Germinal center (tissue), 1 donor: ENCODE measurements at places on chromosomes 1 and 21.

GRCh38 chr1:155195201-155196102 is 12.2 kb downstream of the THBS3 start:
- DNase-seq = no peak

DNA sequence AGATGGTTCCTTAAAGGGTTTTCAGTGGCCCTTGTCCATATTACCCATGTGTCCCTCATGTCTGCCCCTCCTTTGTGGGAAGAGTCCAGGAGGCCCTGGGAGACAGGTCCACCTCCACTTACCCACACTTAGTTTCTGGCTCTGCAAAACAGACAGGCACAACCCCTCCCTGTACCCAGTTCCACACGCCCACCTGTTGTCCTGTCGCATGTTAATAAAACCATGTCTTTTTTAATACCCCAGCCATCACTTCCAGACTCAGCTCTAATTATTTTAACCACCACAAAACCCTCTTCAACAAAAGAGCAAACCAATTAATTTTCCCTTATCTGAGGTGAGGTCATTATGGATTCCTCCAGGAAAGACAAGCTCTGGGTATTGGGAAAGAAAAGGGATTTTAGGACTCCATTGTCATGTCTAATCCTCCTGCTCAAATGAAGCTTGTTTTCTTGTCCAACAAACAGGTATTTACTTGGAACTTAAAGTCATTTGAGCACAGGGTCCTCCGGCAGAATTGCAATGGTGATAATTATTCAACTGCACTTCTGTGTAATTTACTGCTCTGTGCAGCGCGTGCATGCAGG is 68.9 kb downstream of the CCDC185 start:
- no peak for DNase-seq

- DNase-seq = peak; percentile 48
Observed at GRCh38 chr1:201540846-201541735, 2.2 kb downstream of the NAV1 start.

GRCh38 chr1:62790716-62791115 is 6.8 kb downstream of the ATG4C start:
- DNase-seq = no peak

DNA sequence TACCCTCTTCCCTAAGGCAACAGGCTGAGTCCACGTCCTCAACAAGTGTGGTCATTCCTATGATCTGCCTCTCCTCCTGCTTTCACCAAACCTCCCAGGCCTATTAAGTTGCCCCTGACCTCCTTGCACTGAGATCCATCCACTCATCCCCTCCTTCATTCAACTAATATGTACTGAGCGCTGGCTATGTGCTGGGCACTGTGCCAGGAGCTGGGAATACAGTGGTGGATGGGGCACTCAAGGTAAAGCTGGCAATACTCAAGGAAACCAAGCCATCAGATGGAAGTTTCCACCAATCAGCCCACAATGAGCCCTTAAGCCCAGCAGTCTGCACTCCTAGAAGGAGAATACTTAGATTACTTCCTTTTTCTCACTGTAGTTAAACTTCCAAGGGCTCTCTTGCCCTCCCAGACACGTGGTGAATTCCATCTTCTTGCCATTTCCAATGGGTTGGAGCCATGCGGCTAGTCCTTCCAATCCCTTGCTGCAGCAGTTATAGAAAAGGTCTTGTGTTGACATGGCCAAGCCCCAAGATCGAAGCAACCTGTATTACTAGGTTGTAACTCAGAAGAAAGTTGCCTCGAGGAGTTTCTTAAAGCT is 279.9 kb upstream of the RUNX1 start:
- DNase-seq = no peak

DNA sequence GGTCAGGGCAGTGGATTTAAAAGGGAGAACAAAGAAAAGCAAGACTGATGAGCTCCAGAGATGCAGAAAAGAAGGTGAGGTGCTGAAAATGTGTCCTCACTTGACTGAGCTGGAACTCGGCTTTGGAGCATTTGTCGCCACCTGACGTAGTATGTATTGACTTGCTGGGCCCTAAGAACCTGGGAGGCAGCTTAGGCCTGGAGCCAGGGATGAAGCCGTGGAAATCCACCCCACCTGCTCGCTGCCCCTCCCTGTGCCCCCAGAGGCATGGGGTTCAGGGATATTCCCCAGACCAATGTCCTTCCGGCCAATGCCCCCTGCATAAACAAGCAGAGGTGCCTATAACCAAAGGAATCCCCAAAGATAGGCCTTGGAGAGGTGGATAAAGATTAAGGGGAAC is 14.3 kb downstream of the MRAP start:
- no peak for DNase-seq

DNA sequence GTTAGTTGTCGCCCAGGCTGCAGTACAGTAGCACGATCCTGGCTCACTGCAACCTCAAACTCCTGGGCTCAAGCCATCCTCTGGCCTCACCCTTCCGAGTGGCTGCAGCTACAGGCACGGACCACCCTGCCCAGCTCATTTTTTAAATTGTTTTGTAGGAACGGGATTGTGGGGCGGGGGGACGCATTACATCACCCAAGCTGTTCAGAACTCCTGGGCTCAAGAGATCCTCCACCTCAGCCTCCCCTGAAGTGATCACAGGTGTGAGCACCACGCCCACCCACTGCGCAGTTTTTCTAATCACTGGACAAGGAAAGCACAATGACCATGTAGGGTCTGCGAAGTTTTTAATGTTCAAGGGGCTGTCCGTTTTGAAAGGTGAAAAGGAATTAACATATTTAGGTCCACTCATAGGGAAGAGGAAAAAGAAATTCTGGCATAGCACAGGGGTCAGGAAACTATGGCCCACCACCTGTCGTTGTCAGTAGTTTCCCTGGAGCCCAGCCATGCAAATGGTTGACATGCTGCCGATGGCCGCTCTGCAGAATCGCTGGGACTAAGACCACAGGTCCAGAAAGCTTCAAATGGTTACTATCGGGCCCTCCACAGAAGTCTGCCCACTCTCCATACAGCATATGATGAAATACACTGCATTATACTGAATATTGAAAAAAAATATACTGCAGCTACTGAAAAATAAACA is 26.0 kb downstream of the SETD4 start:
- no peak for DNase-seq

GRCh38 chr1:12436817-12437599 is 181.0 kb downstream of the DHRS3 start:
- no peak for DNase-seq

- DNase-seq = no peak
Observed at GRCh38 chr1:76613886-76614285, 253.4 kb upstream of the ST6GALNAC5 start.

- DNase-seq = no peak
Observed at GRCh38 chr1:106290805-106291501, 765.5 kb upstream of the PRMT6 start.

- DNase-seq = no peak
Observed at GRCh38 chr1:185281245-185281644, 35.8 kb downstream of the IVNS1ABP start.

DNA sequence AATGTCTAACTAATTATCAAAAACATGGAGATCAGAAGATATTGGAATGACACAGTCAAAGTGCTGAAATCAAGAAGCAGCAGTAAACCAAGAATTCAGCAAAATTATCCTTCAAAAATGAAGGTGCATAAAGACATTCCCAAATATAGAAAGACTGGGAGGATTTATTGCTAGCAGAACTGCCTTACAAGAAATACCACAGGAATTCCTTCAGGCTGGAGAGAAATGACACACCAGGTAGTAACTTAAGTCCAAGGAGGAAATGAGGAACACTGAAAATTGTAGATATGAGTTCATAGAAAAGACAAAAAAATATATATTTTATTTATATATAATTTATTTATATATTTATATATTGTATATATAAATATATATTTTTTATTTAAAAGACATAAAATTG is 217.2 kb downstream of the RPS6KC1 start:
- DNase-seq = no peak

GRCh38 chr1:106613861-106614260 is 442.6 kb upstream of the PRMT6 start:
- no peak for DNase-seq

GRCh38 chr1:200453553-200453905 is 43.7 kb upstream of the ZNF281 start:
- DNase-seq = no peak

DNA sequence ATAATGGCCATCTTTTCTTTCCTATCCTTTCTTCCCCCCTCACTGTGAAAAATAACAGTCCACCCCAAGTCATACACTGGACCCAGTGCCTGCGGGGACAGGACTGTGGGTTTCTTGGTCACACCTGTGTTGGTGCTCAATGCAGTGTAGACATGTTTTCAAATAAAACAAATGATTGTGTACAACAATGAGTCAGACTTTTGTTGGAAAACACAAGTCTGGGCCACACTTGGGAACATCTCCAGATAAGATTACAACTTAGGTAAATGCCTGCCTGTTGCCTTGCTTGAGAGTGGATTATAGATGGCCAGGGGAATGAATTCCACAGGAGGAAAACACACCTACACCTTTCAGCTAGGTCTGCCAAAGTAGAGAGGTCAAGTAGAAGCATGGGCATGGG is 34.1 kb downstream of the PDPN start:
- no peak for DNase-seq

GRCh38 chr1:209389258-209389657 is 194.3 kb upstream of the CAMK1G start:
- no peak for DNase-seq

GRCh38 chr1:158020259-158020885 is 26.9 kb downstream of the KIRREL1 start:
- no peak for DNase-seq

DNA sequence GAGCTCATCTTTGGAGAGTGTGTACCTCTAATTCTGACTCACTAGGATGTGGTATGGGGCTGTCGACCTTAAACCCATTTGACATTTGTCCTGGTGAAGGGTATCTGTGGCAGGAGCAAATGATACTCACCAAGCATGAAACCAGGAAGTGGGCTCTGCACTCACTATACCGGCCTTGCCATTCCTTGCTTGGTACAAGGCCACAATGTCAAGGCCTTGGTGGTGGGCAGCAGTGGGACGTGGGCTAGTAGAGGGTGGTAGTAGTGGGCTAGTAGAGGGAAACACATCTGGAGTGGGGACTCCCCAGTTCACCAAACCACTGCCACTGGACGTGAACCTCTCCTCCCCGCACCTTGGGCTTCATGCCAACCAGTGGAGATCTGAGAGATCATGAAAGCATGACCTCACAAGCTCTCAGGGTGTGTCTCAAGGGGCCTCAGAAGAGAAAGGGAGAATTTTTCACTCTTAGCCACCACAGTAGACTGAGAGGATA is 11.5 kb downstream of the TNFSF4 start:
- DNase-seq = no peak

GRCh38 chr1:156623946-156624813 is 5.0 kb downstream of the HAPLN2 start:
- no peak for DNase-seq

DNA sequence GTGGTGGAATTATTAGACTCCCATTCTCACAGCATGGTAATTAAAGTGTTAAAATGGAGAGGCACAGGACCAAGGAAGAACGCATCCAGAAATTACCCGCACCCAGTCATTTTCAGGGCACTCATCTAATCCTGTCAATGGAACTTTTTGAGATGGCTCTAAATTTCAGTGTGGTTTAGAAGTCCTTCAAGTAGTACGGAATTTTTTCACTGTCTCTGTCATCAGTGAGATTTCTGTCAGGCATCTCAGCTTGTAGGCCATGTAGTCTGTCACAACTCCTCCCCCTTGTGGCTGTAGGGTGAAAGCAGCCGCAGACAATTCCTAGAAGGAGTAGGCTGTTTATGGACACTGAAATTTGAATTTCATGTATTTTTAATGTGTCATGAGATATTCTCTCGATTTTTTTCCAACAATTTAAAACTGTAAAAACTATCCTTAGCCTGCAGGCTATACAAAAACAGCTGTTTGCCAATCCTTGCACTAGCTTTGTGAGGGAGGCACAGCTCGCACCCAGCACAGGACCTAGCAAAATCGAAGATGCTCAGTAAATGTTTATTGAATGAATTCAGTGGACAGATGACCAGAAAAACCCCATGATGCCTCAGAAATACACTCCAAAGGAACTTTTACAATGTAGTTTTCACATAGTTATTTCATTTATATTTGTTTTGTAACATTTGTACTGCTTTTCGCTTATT is 6.6 kb upstream of the NUP133 start:
- peak; percentile 62 for DNase-seq

DNA sequence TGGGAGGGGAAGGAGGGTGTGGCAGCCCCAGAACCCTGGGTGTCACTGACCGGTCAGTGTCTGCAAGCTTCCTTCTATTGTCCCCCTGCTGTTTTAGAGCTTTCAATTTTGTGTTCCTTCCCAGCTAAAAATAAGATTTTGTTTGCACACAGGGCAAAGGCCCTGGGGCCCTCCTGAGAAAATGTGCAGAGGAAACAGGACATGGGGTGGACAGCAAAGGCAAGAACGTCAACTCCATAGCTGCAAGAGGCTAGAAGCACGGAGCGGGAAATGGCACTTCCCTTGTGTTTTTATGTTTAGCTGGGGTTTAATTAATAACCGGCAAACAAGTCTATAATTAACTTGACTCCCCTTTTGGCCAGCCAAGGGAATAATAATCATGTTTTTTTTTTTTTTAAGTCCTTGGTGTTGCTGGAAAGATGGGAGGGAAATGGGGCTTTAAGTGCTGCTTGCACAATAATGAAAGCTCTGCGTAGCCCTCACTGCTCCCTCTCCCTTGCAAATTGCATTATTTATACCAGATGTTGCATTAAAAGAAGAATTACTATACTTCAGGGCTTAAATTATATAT is 261.4 kb upstream of the USP24 start:
- DNase-seq = no peak

- no peak for DNase-seq
Observed at GRCh38 chr1:105204836-105205371, 1455.2 kb downstream of the AMY1C start.
